COR-L47 (cell line): ENCODE measurements at places on chromosomes 2 and 18.

- DNase-seq, result no peak
Observed at GRCh38 chr2:102603904-102604303, 15.4 kb upstream of the SLC9A2 start.

- no peak for DNase-seq
Observed at GRCh38 chr2:101349893-101350662, 37.2 kb downstream of the CREG2 start.

- no peak for DNase-seq
Observed at GRCh38 chr2:41949883-41950665, 97.7 kb upstream of the PKDCC start.

DNA sequence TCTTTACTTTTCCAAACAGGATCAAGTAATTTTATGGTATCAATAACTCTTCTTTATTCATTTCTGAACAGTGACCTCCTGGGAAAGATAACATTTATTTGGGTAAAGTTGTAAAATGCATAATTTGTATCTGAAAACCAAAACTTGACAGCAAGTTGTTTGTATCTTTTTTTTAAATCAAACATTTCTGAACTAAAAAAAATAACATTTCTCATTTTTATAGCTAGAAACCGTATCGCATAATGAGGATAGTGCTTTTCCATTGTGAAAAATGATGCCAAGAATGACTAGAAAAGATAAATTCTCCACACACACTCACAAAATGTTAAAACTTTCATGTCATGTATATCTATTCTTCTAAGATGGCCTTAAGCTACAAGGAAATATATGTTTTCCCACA, 578.2 kb downstream of the RIT2 start:
- DNase-seq, result no peak

DNA sequence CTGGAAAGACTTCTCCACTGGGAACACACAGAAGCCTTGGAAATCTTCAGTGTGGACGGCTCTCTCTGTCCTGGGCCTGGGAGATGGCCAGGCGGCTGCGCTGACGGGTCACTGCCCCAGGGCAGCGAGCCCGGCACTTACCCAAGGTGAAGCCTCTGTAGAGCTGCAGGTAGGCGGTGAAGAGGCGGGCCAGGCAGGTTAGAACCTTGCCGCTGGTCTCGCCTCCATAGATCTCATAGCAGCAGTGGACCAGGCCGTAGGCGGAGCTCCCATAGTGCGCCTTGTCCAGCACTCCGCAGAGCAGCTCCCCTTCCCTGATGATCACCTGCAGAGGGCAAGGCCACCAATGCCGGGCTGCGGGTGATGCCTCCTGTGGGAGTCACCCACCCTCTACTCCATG, 53.0 kb downstream of the POLR1A start:
- no peak for DNase-seq

DNA sequence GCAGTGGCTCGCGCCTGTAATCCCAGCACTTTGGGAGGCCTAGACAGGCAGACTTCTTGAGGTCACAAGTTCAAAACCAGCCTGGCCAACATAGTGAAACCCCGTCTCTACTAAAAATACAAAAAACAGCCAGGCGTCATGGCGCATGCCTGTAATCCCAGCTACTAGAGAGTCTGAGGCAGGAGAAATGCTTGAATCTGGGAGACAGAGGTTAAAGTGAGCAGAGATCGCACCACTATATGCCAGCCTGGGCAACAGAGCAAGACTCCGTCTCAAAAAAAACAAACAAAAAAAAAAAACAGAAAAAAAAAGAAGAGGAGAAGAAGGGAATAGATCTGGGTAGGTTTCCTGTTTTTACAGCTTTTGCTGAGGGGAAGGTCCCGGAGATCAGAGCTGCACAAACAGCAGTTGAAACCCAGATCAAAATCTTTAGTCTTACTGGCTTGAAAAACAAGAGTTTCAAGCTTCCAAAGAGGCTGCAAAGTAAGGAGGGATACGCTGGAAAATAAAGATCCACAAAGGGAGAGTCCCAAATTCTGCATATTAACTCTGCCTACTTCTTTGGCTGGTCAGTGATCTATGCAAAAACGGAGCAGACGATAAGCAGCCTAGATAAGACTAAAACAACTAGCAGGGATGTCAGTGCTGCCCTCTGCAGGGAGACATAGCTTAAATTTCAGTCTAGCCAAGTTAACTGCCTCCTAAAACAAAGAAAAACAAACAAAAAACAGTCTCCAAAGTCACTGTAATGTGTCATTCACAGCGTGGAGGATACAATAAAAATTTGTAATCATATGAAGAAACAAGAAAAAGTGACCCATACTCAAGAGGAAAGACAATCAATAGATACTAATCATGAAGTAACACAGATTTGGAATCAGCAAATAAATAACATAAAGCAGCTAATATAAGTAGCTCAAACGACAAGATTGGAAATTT, 74.1 kb downstream of the TLK1 start:
- no peak for DNase-seq

GRCh38 chr2:88261725-88262124, 91.6 kb downstream of the THNSL2 start:
- peak; percentile 36 for DNase-seq

DNA sequence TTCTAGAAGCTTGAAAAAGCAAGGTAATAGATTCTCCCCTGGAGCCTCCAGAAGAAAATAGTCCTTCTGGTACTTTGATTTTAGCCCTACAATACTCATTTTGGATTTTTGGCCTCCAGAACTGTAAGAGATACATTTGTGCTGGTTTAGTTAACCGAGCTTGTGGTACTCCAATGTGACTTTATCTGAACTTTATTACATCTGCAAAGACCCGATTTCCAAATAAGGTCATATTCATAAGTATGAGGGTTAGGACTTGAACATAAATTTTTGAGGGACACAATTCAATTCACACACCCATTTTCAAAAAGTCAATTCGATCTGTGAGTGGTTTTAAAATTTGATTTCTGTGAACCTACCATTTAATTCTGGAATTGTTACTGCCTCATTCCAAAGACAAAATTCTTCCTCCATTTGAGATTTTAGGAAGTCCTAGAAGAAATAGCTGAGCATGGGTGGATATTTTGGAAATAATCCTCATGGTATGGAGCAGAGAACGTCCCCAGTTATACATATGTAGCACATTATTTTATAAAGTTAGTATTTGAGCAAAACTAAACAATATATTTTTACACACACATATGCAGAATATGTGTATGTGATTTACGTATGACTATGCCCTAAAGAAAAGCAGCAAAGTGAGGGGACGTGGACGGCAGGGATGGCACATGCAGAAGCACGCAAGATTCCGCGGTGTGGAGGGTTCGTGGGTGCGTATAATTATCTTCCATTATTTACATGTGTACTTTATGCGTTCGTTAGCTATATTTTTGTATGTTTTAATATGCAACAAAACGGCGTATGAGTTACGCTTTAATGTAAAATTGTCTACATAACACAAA, 905 bp upstream of the NUP35 start:
- peak; percentile 17 for DNase-seq

- DNase-seq, result peak; percentile 30
Observed at GRCh38 chr2:220785178-220785577, 786.9 kb downstream of the EPHA4 start.

- DNase-seq, result no peak
Observed at GRCh38 chr2:208148803-208149202, 2.8 kb upstream of the CRYGB start.

DNA sequence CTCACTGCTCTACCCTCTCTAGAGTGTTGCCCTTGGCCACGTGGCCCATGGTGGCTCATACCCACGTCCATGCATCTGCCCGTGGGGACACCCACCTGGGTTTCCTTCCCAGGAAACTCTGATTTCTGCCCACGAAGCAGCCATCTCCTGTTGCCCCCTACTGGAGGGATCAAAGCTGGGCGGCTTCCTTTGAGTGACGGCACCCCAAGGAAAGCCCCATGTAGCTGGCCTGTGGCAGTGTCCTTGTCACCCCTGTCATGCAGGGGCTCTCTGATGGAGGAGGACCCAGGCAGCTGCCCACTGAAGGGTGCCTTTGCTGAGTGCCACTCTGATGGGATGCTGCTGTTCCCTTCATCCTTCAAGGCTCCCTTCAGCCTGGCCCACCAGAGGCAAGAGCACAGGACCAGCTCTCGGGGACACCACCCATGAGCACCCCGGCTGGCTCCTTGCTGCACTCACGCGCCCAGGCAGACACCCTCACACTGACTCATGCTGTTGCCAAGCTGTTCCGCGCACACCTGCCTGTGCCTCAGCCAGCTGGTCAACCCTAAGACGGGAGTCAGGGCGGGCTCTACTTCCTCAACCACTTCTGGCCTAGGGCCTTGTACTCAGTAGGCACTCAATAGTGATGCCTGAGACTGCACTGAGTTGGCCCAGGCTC, 101.1 kb downstream of the CTIF start:
- no peak for DNase-seq

DNA sequence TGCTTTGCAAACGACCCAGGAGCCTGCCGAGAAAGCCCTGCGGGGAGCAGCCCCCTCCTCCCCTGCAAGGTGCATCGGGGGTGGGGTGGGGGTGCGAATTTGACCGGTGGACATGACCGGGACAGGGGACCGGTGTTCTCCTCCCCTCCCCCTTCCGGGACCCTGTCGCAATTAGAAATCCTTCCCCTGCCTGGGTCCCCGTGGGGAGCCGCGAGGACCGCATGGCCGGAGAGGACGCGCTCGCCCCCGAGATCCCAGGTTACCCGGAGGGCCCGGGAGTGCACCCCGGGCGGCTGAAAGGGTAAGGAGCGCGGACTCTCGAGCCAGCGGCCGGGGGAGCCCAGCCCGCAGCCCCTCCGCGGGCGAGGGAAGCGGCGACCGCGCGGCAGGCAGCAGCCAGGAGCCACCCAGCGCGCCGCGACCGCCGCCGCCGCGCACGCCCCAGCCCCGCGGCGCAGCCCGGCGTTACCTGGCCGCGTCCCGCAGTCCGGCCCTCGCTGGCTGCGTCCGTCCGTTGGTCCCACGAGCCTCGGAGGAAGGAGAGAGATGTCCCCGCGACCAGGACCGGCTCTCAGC, 482 bp downstream of the DLGAP1 start:
- no peak for DNase-seq

- no peak for DNase-seq
Observed at GRCh38 chr18:58581265-58581664, 47.6 kb downstream of the ALPK2 start.

GRCh38 chr2:141513853-141514252, 617.0 kb downstream of the LRP1B start:
- no peak for DNase-seq

GRCh38 chr18:59743566-59743965, 46.3 kb upstream of the CCBE1 start:
- DNase-seq, result no peak

GRCh38 chr2:237280939-237281338, 133.0 kb downstream of the COL6A3 start:
- DNase-seq, result no peak

DNA sequence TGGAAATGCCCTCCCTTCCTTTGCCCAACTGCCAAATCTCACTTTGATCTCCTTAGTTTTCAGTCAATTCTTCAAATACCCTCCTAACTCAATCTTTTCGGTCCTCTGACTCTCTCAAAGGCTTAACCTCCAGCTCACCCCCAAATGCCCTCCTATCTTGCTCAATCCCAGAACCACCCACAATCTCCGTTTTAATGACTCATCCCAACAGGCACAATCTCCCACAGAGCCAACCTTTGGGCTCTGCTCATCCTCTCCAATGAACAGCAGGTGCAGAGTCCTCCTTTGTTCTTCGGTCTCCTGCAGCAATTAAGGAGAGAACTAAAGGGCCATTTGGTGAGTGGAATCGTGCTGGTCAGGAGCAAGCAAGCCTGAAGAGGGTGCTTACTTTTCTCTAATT, 366.1 kb upstream of the CRIM1 start:
- DNase-seq, result no peak

DNA sequence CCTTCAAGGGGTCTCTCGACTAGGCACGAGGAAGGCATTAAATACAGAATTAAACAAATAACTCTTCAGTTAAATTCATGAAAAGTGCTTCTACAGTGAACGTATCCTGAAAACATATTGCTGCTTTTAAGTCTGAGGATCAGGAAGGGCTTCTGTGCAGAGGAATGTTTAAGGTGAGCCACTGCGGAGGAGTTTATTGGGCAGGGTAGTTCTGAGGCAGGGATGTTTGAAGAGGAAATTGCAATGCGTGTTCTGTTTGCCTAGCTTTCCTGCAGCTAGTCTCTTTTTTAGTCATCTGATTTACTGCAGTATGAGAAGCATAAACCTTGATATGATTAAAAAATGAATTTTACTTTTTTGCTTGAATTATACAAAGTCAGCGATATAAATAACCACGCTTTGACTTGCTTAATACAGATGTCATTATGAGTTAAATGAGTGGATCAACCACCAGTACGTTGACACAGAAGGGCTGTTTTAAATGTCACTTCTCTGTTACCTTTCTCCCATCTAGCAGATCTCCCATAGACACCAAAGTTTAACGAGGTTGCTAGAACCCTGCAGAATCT, 98.7 kb downstream of the CTNNA2 start:
- no peak for DNase-seq

DNA sequence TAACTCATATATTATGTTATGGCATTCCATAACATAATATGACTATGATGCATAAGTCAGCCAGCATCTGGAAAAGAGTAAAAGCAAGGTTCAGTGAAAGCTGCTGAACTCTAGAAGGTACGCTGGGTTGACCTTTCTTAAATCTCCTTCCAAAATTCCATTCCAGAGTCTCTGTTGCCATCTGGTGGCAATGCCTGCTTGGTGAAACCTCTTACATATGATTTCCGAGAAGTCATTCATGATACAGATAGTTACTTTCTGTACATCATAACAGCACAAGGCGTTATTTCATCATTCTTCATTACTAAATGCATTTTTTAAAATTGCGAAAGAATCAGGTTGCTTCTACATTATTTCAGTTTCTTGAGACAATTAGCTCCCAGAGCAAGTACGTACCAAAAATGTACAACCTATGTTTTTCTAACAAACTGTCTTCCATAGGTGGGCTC, 7.0 kb upstream of the EPG5 start:
- DNase-seq, result peak; percentile 69

- peak; percentile 80 for DNase-seq
Observed at GRCh38 chr18:3012136-3013023, 564 bp downstream of the LPIN2 start.

DNA sequence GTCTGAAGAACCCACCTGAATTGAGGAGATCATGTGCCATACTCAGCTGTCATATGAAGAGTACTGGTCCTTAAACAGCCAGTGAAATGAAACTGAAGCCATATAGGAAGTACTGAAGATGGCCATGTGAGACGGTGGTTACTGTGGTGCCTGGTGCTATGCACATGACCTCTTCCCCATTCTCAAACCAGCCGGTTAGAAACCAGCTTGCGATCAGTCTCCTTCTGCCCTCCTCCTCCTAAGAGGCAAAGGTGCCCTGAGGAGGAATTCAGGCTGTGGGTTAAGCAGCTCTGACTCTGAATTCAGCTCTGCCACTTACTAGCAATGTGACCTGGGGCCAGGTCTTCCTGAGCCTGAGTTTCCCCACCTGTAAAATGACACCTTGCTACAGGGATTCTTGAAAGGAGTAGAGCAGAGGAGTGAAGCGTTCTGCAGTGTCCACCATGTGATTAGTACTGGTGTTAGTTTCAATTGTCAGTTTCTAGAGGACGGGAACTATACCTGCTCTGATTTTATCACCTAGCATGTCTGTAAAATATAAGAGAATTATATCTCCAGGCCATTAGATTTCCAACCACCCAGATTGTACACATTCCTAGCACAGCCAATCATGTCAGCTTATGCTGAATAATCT, 5.1 kb downstream of the FECH start:
- no peak for DNase-seq

GRCh38 chr2:105644174-105644980, 100.3 kb upstream of the NCK2 start:
- DNase-seq, result no peak
